ENCODE measurements at places on chromosomes 4 and X. TPM values are rescaled to one million over a fixed set of nuclear protein-coding genes. Genes with fewer than 3 reads are reported as not detected.

ADAM29 gene
- 0.06 TPM for total RNA-seq

CHRNA9 gene
- not detected for total RNA-seq

PPARGC1A gene
- total RNA-seq, result 1.0 TPM

CXorf49 gene
- not detected for total RNA-seq

NPFFR2 gene
- 0.06 TPM for total RNA-seq

SLC10A6 gene
- 3.1 TPM for total RNA-seq

FATE1 gene
- not detected for total RNA-seq

HS6ST2 gene
- 0.13 TPM for total RNA-seq

Data from bladder microvascular endothelial cell (primary cell).